ENCODE measurements at places on chromosomes 4 and X.

- H3K27me3 ChIP-seq: no peaks in the 10 kb centered on the region
- H3K4me3 ChIP-seq: no peak overlapping the region
- H3K36me3 ChIP-seq: no peaks in the 10 kb centered on the region
Observed at GRCh38 chr4:23091711-23092110, 399.0 kb downstream of the GBA3 start.

DNA sequence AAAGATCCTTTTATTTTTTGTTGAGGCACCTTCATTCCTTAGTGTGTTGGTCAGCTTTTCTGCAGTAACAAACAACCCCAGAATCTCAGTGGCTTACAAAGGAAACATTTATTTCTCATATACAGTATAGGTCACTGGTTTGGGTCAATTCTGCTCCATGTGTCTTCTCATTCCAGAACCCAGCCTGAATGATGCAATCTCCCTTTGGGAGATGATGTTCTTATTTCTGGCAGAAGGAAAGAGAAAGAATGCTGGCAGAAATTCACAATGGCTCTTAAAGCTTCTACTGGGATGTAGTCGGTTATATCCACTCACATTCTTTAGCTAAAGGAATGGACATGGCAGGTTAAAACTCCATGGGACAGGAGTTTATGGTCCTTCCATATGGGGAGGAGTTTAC lies 42.3 kb downstream of the IDS start:
- no peak overlapping the region for H3K4me3 ChIP-seq
- no peaks in the 10 kb centered on the region for H3K36me3 ChIP-seq
- no peaks in the 10 kb centered on the region for H3K4me1 ChIP-seq

DNA sequence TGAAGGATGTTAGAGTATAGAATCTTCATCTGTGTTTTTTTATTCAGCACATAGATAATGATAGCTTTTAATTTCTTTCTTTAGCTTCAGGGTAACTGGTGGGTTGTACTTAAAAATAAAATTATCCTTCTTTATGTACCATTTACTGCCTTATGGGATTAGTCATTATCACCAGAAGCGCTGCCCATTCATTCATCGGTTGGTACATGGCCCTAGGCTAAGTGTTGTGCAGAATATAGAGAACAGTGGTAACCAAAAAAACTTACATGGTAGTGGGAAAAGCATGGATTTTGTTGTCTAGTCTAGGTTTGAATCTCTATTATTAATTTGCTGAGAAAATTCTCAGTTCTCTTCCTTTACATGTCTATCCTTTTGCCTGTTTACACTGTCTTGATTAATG lies 43.5 kb upstream of the PDE5A start:
- H3K4me3 ChIP-seq: no peak overlapping the region
- no peak for DNase-seq
- H3K27me3 ChIP-seq: no peaks in the 10 kb centered on the region
- no peak overlapping the region for H3K27ac ChIP-seq
- H3K36me3 ChIP-seq: no peaks in the 10 kb centered on the region

- no peaks in the 10 kb centered on the region for H3K4me1 ChIP-seq
- no peak for DNase-seq
- H3K27ac ChIP-seq: no peak overlapping the region
- no peak overlapping the region for H3K4me3 ChIP-seq
Observed at GRCh38 chr4:186695392-186695791, 28.3 kb downstream of the FAT1 start.

DNA sequence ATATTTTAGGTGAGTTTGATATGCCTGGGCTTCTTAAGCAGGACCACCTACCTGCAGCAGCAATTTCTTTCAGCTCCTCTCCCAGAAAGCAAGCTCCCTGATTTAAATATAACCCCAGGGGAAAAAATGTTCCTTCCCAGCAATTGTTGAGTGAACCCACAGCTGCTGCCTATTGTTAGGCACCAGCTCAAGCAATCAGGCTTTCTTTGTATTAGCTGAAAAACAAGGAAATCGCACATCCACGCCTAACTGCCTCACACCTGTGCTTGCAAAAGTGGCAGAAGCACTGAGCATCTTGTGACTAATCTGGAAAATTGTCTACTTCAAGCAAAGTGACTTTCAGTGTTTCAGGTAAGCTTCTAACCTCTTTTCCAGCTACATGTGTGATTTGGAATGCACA lies 432.2 kb downstream of the SMARCA1 start:
- DNase-seq: no peak
- H3K4me1 ChIP-seq: no peaks in the 10 kb centered on the region
- H3K4me3 ChIP-seq: no peak overlapping the region
- H3K27me3 ChIP-seq: no peaks in the 10 kb centered on the region

Measured in T-cell (primary cell).